ENCODE measurements at places on chromosomes 12 and 14.

DNA sequence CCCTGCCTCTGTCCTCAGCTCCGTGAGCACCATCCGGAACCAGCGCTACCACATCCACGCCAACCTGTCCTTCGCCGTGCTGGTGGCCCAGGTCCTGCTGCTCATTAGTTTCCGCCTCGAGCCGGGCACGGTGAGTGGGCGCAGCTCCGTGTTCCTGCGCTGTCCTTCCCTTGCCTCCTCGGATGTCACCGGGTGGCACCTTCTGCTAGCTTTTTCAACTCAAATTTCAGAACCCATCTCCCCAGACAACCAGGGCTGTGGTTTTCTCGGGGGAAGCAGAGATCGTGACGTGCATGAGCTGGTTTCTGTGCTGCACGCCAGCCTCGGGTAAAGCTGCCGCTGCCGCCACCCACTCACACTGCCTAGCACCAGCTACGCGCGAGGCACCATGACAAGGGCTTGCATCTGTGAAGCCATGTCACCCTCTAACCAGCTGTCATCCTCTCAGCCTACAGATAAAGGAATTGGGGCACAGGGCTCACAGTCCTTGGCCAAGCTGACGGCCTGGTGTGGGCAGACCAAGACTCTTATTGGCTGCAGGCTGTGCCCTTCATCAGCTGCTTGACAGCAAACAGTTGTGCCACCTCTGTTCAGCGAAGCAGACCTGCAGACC lies 152.1 kb downstream of the ADGRD1 start:
- DNase-seq, result no peak

DNA sequence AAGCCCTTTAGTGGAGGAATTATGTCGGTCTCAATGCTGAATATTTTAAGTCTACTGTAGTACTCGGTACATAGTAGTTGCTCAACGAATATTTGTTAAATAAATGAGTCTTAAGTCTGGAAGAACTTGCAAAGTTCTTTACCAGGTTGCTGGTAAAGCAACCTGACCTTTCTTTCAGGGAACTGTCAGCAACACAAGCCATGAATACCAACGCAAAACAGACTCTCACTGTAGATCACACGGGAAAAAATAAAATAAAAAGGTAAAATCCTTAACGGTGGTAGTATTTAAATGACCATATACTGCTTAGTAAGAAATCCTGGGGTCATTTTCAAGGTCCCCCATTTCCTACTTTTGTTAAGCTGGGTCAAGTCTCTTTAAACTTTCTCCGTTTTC lies 447 bp upstream of the NUBPL start:
- no peak for DNase-seq

DNA sequence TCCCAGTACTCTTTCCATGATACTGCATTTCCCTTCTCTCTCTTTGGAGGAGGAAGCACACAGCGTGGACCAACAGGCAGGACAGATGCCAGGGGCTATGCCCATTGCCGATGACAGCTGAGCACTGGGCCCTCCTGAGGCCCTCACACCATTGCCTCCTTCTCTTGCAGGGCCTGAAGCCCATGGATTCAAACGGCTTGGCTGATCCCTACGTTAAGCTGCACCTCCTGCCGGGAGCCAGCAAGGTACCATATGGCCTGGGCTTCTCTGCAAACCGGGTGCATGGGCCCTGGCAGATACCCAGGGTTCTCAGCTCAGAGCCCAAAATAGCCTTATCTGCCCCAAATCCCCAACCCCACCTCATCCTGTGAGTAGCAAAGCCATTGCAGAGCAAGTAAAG lies 25.2 kb upstream of the OAS1 start:
- no peak for DNase-seq

- no peak for DNase-seq
Measured at GRCh38 chr14:56412468-56413434, 166.8 kb upstream of the TMEM260 start.

- no peak for DNase-seq
Measured at GRCh38 chr14:102184316-102185035, 44.8 kb downstream of the WDR20 start.
